ENCODE measurements at places on chromosomes 4 and X.

DNA sequence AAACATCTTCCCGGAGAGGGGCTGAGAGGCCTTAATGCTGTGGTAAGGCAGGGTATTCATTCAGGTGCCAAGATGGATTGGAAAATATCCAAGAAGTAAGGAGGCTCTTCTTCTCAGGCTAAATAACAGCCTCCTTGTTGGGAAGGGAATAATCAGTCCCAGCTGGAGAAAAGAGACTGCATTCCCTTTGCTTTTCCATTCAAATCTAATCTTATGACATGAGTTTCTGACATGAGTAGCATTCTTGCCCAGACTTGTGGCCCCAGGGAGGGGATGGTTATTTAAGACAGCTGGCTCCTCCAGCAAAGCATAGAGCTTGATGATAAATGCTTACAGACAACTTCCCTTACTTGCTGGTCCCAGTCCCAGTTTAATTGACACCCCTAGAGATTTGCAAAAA, 98.3 kb downstream of the DCLK2 start:
- no peak for DNase-seq

DNA sequence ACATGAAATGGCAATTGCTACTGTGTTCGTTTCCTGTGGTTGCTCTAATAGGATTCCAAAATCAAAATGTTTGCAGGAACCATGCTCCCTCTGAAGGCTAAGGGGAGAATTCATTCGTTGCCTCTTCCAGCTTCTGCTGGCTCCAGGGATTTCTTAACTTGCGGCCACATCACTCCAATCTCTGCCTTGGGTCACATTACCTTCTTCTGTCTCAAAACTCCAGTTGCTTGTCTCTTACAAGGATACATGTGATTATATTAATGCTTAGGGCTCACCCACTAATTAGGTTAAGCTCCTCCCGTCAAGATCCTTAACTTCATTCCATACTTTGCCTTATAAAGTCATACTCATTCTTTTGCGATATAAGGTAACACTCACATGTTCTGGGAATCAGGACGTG, 208.4 kb downstream of the RBM46 start:
- DNase-seq: no peak

GRCh38 chr4:56324011-56324610, 63.2 kb downstream of the AASDH start:
- DNase-seq: no peak

DNA sequence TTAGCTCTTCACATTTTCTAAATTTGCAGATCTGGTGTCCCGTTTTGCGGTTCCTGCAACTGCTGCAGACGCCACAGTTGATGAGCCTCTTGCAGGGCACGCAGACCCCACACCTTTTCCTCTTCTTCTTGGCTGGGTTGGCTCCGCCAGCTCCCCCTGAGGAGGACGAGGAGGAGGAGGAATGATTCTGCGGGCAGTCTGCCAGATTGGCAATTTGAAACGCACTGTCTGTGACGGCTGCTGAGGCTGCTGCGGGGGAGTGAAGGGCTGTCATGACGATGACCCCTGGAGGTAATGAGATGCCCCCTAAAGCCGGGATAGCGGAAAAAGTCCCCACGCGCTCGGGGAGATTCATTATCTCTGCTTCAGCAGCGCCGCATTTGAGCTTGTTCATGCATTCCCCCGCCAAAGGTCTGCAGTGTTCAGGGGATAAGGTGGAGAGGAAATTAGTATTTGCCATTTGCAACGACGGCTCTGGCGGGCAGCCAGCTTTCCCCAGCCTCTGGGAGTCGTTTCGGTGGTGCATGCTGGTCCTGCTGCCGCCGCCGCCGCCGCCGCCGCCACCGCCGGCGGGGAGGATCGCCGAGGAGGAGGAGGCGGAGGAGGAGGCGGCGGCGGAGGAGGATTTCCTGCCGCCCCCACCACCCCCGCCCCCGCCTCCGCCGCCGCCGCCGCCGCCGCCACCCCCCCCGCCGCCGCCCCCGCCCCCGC, 3.8 kb downstream of the CXXC4 start:
- no peak for DNase-seq

- no peak for DNase-seq
Measured at GRCh38 chr4:119666653-119667091, 38.1 kb upstream of the PDE5A start.

DNA sequence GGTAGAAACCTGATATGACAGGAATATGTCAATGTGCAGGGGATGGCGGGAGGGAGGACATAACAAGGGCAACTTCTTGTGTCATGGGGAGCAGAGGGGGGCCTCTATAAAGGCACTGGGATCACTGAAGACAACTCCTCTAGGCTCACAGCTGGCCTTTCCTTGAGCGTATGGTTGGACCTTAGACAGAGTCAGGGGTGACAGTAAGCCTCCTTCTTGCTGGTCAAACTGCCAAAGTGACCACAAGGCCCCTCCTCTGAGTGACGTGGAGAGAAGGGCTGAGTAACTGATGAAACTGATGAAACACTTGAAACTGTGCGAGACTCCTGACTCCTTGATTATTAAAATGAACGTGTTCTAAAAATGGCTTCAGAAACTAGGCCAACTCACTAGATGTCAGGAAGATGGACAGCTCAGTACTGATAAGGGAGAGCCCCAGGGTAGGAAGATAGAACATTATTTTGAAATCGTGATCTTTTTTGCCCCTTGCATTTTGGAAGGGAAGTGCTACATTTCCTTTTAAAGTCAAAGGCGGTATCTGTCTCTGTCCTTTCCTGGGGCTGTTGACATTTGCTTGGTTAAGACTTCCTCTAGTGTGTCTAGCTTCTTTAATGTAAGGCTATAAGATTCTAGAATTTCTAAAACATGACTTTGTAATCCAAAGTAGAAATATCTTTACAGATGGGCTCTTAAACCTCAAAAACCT, 1.6 kb downstream of the RAB33A start:
- no peak for DNase-seq

DNA sequence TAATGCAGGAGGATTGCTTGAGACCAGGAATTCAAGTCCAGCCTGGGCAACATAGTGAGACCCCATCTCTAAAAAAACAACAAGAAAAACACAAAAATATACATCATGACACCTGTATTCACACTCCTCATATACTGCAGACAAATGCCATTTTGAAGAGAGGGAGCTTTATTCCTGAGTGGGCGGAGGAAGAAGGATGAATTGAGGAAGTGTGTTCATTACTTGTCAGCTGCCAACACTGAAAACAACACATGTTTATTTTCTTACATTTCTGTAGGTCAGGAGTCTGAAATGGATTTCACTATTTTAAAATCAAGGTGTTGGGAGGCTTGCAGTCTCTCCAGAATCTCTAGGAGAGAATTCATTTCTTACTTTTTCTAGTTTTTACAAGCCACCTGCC, 47.2 kb upstream of the CD99 start:
- DNase-seq: no peak

GRCh38 chr4:104967034-104967401, 179.7 kb upstream of the TET2 start:
- DNase-seq: no peak

DNA sequence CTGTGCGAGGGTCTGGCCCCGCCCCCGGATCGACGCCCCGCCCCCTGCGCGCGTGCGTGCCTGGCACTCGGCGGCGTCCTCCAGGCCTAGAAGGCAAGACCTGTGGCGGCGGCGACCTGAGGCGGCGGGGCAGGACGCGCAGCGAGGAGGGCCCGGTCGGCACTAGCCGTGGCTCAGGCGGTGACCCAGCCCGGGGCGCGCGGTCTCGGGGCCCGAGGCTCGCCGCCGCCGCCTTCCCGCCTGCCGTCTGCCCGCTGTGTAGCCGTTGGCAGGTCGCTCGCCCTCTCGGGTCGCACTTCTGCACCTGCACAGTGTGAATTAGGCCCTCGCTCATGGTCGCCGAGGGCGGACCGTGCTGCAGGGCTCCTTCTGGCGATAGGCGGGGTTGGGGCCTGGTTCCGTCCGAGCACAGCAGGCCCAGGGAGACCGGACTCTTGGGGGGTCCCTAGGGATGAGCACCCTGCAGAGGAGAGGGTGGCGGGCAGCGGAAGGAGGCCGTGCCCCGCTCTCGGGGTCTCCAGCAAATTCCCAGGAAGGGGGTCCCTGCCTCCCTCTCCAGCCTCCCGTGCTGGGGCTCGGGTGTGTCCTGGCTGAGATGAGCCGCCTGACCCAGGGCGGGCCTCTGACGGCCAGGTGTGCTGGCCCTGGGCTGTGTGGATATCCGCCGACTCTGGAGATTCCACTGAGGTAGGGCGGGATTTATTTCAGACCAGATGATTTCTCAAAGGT, 557 bp upstream of the FAM53A start:
- DNase-seq: peak; percentile 29

DNA sequence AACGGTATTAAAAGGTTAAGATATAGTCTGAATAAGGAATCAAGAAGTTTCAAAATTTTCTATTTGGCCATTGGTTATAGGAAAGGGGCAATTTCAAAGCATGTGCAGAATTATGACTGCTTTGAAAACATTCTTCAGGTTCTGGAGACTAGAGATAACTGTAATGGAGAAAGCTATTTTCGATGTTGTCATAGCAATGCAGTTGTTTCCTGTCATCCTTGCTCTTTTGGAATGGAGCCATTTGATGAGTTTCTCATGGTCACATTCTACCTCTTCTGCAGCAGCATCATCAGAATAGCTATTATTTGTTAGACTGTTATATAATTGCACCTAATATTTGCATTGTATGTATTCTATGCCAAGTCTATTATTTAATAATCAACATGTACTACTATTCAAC, 368.2 kb upstream of the NR3C2 start:
- no peak for DNase-seq

GRCh38 chr4:70544279-70544868, 26.0 kb downstream of the AMTN start:
- no peak for DNase-seq

DNA sequence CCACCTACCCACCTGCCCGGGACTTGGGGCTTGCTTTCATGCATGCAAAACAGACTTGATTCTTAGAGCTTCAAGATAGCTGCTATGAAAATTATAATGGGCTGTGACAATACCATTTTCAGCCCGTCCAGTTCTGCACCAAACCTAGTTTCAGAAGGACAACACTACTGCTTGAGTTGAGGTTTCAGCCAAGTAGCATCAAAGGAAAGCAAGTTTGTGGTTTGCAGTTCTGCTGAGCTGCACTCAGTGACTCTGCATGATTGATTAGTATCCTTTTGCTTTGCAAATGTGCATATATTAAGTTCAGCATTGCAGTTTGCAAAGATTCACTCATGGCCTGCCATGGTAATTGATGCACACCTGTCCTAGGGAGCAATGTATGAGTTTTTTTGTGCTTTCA, 442.7 kb downstream of the RPA4 start:
- no peak for DNase-seq
